ENCODE measurements at places on chromosomes 3 and 15. TPM values are rescaled to one million over a fixed set of nuclear protein-coding genes. Genes with fewer than 3 reads are reported as not detected.

ALDH1A2 gene
- 0.63 TPM for total RNA-seq

GRCh38 chr3:191290311-191291025 is 38.7 kb upstream of the CCDC50 start:
- no peak for DNase-seq
- H3K4me1 ChIP-seq = peaks cover 3% of the 10 kb centered on the region
- H3K27me3 ChIP-seq = no peaks in the 10 kb centered on the region
- H3K27ac ChIP-seq = no peak overlapping the region
- H3K36me3 ChIP-seq = no peaks in the 10 kb centered on the region

MYLK gene
- total RNA-seq = 0.68 TPM

PGBD4 gene
- 3.1 TPM for total RNA-seq

DNA sequence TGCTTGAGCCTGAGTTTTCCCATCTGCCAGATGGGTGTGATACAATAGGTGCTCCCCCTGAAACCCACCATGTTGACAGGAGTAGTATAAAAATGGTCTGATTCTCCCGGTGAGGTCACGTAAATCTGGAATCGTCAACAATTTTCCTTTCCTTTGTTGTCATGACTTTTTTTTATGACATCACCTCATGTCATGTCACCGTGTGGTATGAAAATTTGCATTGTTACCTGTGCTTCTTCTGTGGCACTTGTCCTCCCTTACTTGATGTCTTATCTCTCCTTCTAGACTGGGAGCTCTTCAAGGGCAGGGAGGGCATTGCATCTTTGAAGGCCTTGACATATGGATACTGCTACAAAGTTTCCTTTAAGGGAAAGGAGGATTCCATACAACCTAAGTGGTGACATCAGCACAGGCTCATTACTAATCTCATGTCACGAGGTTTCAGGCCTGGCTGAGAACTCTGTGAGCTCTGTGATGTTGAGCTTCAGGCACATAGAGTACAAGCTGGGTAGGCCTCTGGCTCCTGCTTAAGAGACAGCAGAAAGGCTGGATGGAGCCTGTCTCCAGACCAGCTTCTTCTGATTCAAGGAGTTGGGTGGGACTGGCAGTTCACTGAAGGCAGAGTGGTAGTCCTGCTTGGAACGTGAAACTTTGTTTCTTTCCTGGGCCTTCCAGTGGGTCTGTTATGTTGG is 66.3 kb downstream of the LPP start:
- H3K27ac ChIP-seq = no peak overlapping the region
- H3K4me1 ChIP-seq = peaks cover 7% of the 10 kb centered on the region
- H3K27me3 ChIP-seq = no peaks in the 10 kb centered on the region

DNA sequence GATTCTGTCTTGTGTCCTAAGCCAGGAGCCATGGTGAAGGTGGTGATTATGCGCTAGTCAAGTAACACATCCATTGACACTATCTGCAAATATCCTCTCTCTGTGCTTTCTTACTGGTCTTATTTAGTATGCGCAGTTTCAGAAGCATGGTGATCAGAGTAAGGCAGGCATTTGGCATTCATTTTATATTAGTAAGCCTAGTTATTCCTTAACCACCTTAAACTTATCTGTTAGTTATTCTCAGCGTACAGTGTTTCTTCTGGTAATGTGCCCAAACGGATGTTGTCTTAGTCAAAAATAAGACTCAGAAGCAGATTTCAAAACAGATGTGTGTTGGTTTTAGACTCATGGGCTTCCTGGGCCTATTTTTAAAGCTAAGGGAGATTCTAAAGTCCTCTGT is 329.2 kb downstream of the GRM7 start:
- no peaks in the 10 kb centered on the region for H3K36me3 ChIP-seq
- H3K27ac ChIP-seq = no peak overlapping the region
- no peaks in the 10 kb centered on the region for H3K4me1 ChIP-seq
- no peak overlapping the region for H3K4me3 ChIP-seq
- no peak for DNase-seq

CHL1 gene
- not detected for total RNA-seq

GRCh38 chr3:124131580-124131979 is 139.7 kb upstream of the ROPN1 start:
- no peaks in the 10 kb centered on the region for H3K4me1 ChIP-seq
- H3K27me3 ChIP-seq = no peaks in the 10 kb centered on the region
- H3K36me3 ChIP-seq = no peaks in the 10 kb centered on the region
- no peak overlapping the region for H3K4me3 ChIP-seq

DNA sequence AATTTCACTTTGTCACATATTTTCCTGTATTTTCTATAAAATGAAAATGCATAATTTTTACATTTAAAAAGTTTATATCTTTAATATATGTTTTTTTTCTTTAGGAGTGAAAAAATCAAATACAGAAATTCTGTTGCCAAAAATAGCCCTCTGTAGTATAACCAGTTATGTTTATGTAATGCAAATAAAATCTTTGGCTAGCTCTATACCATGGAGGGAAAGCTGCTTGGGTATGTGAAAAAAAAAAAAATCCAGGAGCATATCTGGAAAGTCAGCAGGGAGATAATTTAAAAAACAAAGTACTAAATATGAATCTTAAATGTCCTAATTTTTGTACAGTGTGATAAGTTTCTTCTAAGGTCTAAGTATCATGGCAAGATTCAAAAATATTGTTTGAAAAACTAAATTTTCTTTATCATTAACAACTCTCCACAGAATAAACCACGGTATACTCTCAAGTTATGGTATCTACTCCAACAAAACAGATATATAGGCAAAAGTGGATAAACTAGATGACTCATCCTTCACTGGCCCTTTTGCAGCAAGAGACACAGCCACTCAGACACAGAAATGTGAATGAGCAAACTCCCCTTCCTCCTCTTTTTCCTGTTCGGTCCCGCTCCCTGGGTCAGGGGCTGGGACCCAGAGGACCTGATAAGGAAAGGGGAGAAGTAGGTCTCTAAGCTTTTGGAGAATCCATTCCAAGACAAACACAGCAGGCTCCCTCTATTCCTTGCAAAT is 66.6 kb downstream of the PDZRN3 start:
- no peak overlapping the region for H3K4me3 ChIP-seq
- H3K27me3 ChIP-seq = no peaks in the 10 kb centered on the region
- H3K36me3 ChIP-seq = no peaks in the 10 kb centered on the region
- H3K27ac ChIP-seq = no peak overlapping the region

BOC gene
- not detected for total RNA-seq

LRRC34 gene
- total RNA-seq = 5.6 TPM

GRCh38 chr15:48087844-48088243 is 32.9 kb upstream of the SLC24A5 start:
- DNase-seq = no peak
- H3K27ac ChIP-seq = no peak overlapping the region
- H3K36me3 ChIP-seq = no peaks in the 10 kb centered on the region
- H3K4me1 ChIP-seq = no peaks in the 10 kb centered on the region
- H3K27me3 ChIP-seq = no peaks in the 10 kb centered on the region

GRCh38 chr3:107797586-107797985 is 274.8 kb downstream of the BBX start:
- no peak overlapping the region for H3K27ac ChIP-seq
- H3K4me3 ChIP-seq = no peak overlapping the region
- no peaks in the 10 kb centered on the region for H3K27me3 ChIP-seq
- H3K4me1 ChIP-seq = peaks cover 4% of the 10 kb centered on the region
- DNase-seq = no peak
- peaks cover 32% of the 10 kb centered on the region for H3K36me3 ChIP-seq

GRCh38 chr3:353191-353739 is 156.7 kb downstream of the CHL1 start:
- H3K4me3 ChIP-seq = no peak overlapping the region
- DNase-seq = no peak
- H3K27me3 ChIP-seq = no peaks in the 10 kb centered on the region
- H3K36me3 ChIP-seq = no peaks in the 10 kb centered on the region

GRCh38 chr3:34382859-34383258 is 584.4 kb downstream of the PDCD6IP start:
- no peak overlapping the region for H3K4me3 ChIP-seq
- no peaks in the 10 kb centered on the region for H3K4me1 ChIP-seq
- no peaks in the 10 kb centered on the region for H3K36me3 ChIP-seq
- H3K27ac ChIP-seq = no peak overlapping the region
- no peaks in the 10 kb centered on the region for H3K27me3 ChIP-seq

DNA sequence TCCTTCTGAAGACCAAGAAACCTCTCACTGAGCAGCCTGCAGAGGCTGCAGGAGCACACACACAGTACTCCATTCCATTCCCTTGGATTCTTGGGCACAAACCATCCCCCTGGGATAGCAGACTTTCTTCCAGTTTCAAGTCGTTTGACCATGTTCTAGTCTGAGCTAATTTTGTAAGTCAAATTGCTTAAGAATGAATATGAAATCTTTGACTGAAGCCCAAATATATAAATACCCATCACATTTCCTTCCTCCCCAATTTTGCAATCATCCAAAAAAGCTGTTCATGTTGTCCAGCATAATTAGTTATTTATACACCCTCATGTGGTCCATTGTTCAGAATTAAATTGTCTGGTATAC is 231.2 kb upstream of the TPRG1 start:
- H3K27ac ChIP-seq = no peak overlapping the region
- peaks cover 20% of the 10 kb centered on the region for H3K27me3 ChIP-seq
- DNase-seq = no peak
- no peaks in the 10 kb centered on the region for H3K4me1 ChIP-seq
- no peaks in the 10 kb centered on the region for H3K36me3 ChIP-seq
- H3K4me3 ChIP-seq = no peak overlapping the region

ZBED2 gene
- total RNA-seq = 36.6 TPM

DNA sequence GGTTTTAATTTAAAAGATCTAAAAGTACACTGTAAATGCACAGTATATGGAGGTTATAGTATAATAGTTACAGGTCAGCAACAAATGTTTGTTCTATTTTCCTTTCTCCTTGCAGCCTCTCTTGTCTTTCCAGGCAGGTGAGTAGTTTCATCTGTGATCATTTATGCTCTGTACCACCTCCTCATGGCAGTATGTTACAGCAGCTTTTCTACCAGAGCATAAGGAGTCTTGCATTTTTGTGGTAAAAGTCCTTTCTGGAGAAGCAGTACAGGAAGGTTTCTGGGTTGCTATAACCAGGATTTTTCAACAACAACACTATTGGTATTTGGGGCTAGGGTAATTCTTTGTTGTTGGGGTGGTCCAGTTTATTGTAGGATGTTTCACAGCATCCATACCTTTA is 59.5 kb downstream of the ZNF609 start:
- DNase-seq = no peak
- no peak overlapping the region for H3K27ac ChIP-seq
- H3K27me3 ChIP-seq = no peaks in the 10 kb centered on the region
- peaks cover 4% of the 10 kb centered on the region for H3K4me1 ChIP-seq

PIAS1 gene
- total RNA-seq = 39.1 TPM

NEK10 gene
- total RNA-seq = 0.86 TPM
